ENCODE measurements at places on chromosomes 7 and 10.

DNA sequence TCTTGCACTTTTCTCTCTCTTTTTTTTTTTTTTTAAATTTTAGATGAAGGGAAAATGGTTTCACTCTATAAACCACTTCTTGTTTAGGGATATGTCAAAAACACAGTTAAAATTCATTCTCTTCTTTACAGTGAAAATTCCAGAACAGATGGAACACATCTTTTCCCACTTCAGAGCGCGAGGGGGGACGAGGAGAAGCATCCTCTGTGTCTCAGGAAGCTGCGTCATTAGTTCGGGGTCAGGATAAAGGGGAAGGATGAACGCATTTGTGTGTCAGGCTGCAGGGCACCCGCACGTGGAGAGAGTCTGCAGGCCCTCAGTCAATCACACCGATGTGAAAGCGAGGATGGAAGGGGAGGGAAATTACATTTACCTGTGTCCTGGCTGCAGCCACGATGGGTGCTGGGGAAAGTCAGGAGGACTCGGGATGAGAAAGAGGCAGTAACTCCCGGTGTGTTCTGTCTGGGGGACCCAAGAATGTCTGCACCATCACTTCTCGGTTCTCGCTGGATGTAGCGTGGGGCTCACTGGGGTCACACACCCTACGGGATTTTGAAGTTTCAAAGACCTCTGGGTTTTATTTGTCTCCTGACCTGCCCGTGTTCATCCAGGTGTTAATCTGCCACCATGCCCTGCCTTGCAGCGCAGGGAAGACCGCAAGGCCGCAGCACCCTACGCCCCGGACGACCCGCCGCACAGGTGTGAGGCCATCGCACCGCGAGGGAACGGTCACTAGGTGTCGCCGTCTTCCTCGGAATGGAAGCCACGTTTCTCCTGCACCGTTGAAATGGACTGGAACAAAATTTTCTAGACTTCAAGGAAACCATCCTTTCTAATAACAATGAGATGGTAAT, 66.7 kb upstream of the PITRM1 start:
- DNase-seq, result peak; percentile 45

- no peak for DNase-seq
These were observed 708.7 kb downstream of the SUGCT start for GRCh38 chr7:40843338-40843985.

DNA sequence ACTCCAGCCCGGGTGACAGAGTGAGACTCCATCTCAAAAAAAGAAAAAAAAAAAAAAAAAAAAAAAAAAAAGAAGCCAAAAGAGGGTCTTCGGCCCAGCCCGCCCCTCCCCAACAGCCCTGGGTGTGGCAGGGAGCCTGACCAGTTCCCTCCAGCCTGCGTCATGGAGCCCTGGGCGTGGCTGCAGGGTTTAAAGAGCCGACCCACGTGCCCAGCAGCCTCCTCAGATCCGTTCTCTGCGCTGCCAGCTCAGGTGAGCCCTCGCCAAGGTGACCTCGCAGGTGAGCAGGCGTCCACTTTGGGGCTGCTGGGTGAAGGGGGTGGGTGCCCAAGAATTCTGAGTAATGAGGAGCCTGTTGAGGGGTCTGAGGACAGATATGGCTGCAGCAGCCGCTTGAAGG, at the start of gene FXYD4:
Gene FXYD4 (plus strand): TSS at position 219 of the 400 bp plus-strand sequence. CDS start 2,111 bp downstream, outside the sequence.
- no peak for DNase-seq

- DNase-seq, result no peak
These were observed 231.1 kb downstream of the GPR158 start for GRCh38 chr10:25405871-25406270.

Data from stimulated activated CD4-positive, alpha-beta T cell treated with anti-CD3 and anti-CD28 coated beads, Interleukin-12 subunit alpha, Interleukin-12 subunit beta, amount 100 ng/mL, for 48 hours (primary cell).